M059J (cell line): ENCODE measurements at places on chromosomes 6 and 20. TPM values are rescaled to one million over a fixed set of nuclear protein-coding genes. Genes with fewer than 3 reads are reported as not detected.

Gene ATP6V1G2
- total RNA-seq = 0.20 TPM in 1 of 2 replicates, not detected in the other

Gene MTFR2
- 12.0 and 12.4 TPM in 2 replicates for total RNA-seq

DNA sequence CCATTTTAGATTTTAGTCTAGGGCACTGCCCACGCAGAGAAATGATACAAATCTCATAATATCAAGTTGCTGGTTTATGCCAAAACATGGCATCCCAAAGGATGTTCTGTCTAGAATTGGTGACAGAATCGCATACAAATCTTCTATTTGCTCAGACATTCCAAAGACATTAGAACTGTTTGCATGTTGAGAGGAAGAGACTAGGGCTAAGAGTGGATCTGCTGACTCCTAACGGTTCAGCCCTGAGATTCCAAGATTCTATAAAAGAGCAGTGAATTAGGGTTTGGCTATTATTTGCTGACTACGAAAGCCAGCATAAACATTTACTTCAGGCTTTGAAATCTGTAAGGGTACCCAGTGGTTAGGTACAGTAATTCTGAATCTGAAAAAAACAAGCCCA lies 3.6 kb downstream of the EPB41L2 start:
- DNase-seq = peak; percentile 65

DNA sequence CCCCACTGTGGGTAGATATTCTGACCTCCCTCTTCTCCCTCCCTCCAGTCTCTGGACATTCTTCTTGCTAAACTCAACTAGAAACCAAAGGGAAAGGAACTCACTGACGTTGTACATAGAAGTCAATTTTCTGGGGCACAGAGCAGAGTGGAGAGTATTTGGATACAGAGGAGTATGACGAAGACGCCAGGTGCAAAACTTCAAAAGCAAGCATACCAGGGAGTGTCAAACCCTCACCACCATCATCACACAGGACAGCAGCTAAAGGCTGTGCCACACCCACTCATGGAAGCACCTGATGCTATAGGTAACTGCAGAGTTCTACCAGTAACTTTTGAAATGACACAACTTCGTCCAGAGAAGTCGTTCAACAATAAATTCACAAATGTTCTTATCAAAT lies 64.8 kb downstream of the FYN start:
- no peak for DNase-seq

- peak; percentile 98 for DNase-seq
Observed at GRCh38 chr6:4804095-4804494, 27.9 kb downstream of the CDYL start.

- DNase-seq = no peak
Observed at GRCh38 chr20:10654630-10655029, 19.2 kb downstream of the JAG1 start.
